ENCODE measurements at places on chromosomes 5 and 9.

DNA sequence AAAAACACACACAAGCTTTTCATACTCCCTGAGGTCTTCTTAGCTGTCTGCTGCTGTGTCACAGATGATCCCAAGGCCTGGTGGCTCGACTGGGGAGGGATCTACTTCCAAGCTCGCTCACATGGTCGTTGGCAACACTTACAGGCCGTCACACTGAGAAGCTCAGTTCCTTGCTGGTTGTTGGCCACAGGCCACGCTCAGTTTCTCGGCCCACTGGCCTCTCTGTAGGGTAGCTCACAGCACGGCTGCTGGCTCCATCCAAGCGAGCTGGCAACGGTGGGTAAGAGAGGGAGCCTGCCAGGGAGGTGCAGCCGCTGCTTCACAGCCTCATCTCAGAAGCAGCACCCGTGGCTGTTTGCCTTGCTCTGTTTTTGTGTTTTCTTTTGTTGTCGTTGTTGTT is 43.8 kb upstream of the GFPT2 start:
- H3K27ac ChIP-seq = no peak overlapping the region
- H3K4me1 ChIP-seq = no peaks in the 10 kb centered on the region
- no peak for DNase-seq
- H3K36me3 ChIP-seq = no peaks in the 10 kb centered on the region
- H3K4me3 ChIP-seq = no peak overlapping the region

GRCh38 chr9:24245988-24246387 is 299.7 kb downstream of the IZUMO3 start:
- DNase-seq = peak; percentile 65
- no peak overlapping the region for H3K27ac ChIP-seq
- no peak overlapping the region for H3K4me3 ChIP-seq

- H3K4me3 ChIP-seq = no peak overlapping the region
- no peaks in the 10 kb centered on the region for H3K27me3 ChIP-seq
- DNase-seq = no peak
- no peak overlapping the region for H3K27ac ChIP-seq
Measured at GRCh38 chr5:150765011-150765798, 6.4 kb upstream of the DCTN4 start.

- H3K27me3 ChIP-seq = no peaks in the 10 kb centered on the region
- H3K36me3 ChIP-seq = peaks cover 6% of the 10 kb centered on the region
- H3K4me1 ChIP-seq = peaks cover 20% of the 10 kb centered on the region
Measured at GRCh38 chr5:34007621-34008600, at the start of gene AMACR. Gene AMACR (minus strand): TSS chr5:34008050. CDS start chr5:34008019, 31 bp downstream.

DNA sequence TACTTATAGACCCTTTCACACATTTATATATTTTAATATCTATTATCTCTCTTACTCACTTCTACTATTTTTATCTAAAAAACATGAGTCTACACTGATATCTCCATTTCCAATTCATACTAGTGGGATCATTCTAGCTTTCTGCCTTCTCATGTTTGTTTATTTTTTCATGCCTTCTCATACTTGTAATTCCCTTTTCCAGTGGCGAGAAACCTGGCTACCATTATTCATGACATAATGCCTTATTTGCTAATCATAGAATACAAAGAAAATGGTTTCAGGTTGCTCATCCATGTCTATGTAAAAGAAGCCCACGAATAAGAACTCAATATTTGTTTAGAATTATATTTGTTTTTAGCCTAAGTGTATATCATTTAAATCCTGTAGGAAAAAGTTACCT is 232.7 kb upstream of the ACTBL2 start:
- no peaks in the 10 kb centered on the region for H3K36me3 ChIP-seq
- H3K4me3 ChIP-seq = no peak overlapping the region
- no peak overlapping the region for H3K27ac ChIP-seq
- H3K4me1 ChIP-seq = peaks cover 8% of the 10 kb centered on the region

DNA sequence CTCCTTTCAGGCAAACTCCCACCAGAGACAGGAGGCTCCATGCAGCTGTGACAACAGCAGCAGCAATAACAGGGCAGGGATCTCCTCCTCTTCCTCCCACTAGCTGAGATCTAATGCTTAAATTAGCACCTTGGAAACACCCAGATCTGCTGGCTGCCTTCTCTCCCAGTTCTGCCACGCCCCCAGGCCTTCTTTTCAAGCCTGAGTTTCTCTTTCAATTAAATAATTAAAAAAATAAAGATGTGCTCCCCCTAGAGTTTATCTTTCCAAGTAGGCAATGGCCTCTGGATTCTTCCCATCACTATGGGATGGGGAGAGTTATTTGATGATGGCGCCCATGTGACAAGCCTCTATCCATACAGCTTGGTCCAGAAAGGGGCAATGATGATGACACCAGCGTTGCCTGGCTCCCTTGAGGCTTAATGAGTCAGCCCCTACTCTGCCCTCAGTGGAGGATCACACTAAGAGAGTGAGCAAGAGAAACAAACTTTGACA is 3.8 kb downstream of the FAM219A start:
- no peak overlapping the region for H3K4me3 ChIP-seq
- no peaks in the 10 kb centered on the region for H3K27me3 ChIP-seq
- H3K36me3 ChIP-seq = no peaks in the 10 kb centered on the region
- peak; percentile 89 for DNase-seq

DNA sequence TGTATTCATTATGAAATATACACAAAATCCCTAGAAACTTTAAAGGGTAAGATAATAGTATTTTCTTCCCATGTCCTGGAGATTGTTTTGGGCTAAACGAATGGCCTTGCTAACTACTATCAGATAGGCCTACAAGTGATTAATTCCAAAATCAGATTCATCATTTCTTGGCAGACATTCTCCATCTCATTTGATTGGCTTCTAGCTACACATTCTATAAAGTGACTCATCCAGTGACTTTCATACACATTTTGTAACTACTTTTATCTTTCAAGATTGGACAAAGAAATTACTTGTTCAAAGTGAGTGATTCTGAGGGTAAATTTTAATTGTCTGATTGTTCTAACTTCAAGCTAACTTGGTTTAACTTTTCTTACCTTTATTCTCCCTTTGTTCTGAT is 93.3 kb downstream of the RAPGEF6 start:
- no peaks in the 10 kb centered on the region for H3K27me3 ChIP-seq
- DNase-seq = peak; percentile 3
- H3K4me1 ChIP-seq = peaks cover 44% of the 10 kb centered on the region
- no peak overlapping the region for H3K4me3 ChIP-seq
- H3K36me3 ChIP-seq = no peaks in the 10 kb centered on the region
- no peak overlapping the region for H3K27ac ChIP-seq

GRCh38 chr5:134184155-134185135 is 7.7 kb upstream of the SKP1 start:
- DNase-seq = peak; percentile 68
- no peaks in the 10 kb centered on the region for H3K36me3 ChIP-seq
- no peaks in the 10 kb centered on the region for H3K27me3 ChIP-seq
- H3K4me1 ChIP-seq = no peaks in the 10 kb centered on the region
- no peak overlapping the region for H3K27ac ChIP-seq

All from GM23248 (cell line).